Natural killer cell (primary cell): ENCODE measurements at places on chromosomes 16 and 17. TPM values are rescaled to one million over a fixed set of nuclear protein-coding genes. Genes with fewer than 3 reads are reported as not detected.

SDR42E2 gene
- 0.92 TPM for total RNA-seq

RHBDF2 gene
- 194 TPM for total RNA-seq

CNTROB gene
- 36.3 TPM for total RNA-seq

TBC1D26 gene
- not detected for total RNA-seq

CRYBA1 gene
- not detected for total RNA-seq

SPATA22 gene
- total RNA-seq = not detected

SOX8 gene
- not detected for total RNA-seq

CA10 gene
- total RNA-seq = not detected
